ENCODE measurements at places on chromosomes 4 and X. TPM values are rescaled to one million over a fixed set of nuclear protein-coding genes. Genes with fewer than 3 reads are reported as not detected.
A peak's percentile ranks its signal among the peaks of the same experiment; 100 is the strongest.

The NXF3 gene
- 2.6 TPM for total RNA-seq

The FAM9C gene
- not detected for total RNA-seq

The DCAF12L1 gene
- total RNA-seq, result not detected

GRCh38 chrX:38220415-38221390, at the start of gene SRPX:
SRPX (minus strand) TSS chrX:38220871; CDS start chrX:38220792, 79 bp downstream.
- DNase-seq, result peak; percentile 75

GRCh38 chrX:146224442-146224841, 406.8 kb downstream of the SLITRK2 start:
- DNase-seq, result no peak

- DNase-seq, result no peak
These were observed 148.4 kb upstream of the SFRP2 start for GRCh38 chr4:153937289-153937688.

GRCh38 chr4:8573266-8573665, 6.9 kb upstream of the GPR78 start:
- DNase-seq, result no peak

- no peak for DNase-seq
These were observed 25.9 kb downstream of the SMIM31 start for GRCh38 chr4:164779811-164780216.

DNA sequence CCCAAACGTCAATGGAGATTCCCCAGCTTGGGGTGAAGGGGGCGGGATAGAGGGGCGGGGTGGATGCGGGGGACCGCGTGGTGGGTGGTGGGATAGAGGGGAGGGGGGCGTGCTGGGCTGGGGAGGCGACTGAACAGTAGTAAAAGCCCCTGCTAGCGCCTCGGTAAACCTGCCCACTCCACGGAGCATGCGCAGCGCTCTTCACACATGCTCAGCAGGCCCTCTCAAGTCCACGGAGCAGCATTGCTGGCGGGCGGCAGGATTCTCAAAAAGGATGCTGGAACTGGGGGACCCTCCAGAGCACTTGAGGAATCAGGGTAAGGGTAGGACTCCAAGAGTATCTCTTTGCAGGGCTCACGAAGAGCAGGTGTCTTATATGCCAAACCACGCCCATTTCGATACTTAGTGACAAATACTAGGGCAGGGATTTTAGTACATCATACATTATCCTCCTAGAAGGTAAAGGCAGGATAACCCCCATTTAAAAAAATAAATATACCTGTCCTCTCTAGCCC, 378 bp upstream of the RPS6KA6 start:
- no peak for DNase-seq

DNA sequence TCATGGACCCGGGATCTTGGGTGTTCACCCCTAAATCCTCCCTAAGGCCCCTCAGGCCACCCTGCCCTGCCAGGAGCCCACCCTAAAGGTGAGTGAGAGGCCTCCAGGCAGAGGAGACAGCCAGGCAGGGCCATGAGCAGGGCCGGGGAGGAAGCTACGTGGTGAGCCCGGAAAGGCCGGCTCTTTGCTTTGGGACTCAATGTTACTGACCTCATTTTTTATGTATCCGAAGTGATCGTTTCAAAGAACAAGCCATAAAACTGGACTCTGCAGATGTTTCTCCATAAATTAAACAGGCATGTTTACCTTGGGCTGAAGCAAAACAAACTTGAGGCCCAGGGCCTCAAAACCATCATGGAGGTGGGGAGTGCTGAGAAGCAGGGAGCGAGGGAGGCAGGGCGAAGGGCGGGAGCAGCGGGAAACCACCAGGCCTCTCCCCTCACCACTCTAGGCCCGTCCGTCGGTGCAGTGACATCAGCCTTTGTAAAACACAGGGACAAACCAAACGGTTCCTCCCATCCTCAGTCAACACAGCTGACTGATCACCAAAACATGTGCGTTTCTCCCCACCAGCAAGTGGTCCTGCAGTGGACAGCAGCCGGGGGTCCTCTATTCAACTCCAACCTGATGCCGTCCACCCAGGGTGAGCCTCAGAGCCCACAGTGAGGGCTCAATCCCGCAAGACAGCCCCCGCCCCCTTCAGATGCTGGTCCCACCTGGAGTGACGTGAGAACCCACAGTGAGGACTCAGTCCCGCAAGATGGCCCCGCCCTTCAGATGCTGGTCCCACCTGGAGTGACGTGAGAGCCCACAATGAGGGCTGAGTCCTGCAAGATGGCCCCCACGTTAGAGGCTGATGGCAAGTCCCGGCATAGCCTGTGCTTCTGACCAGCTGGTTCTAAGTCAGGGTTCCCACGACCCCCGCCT, 102.9 kb upstream of the LRPAP1 start:
- DNase-seq, result no peak

- no peak for DNase-seq
These were observed 54.3 kb downstream of the REPS2 start for GRCh38 chrX:17000751-17001150.

- DNase-seq, result no peak
These were observed 79.1 kb downstream of the MID1IP1 start for GRCh38 chrX:38880296-38880854.

DNA sequence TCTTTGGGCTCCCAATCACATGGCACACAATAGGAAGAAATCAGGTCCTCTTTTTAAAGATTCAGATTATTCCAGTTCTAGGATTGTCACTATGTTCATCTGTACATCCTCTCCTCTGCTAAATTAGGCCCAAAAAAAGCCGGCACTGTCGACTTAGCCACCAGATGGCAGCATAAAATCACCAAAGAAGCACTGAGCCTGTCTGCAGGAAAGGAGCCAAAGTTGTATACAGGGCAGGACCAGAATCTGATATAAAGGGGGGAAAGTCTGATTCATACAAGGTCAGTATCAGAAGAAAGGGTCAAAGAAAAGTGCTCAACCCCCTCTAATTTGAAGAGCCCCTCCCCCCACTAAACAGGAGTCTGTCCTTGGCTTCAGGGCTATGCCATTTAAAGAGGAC, 292.5 kb downstream of the CHIC1 start:
- peak; percentile 67 for DNase-seq

- no peak for DNase-seq
These were observed 2.4 kb downstream of the MOSPD2 start for GRCh38 chrX:14875624-14876023.

- no peak for DNase-seq
These were observed 142.0 kb upstream of the RBPJ start for GRCh38 chr4:26178854-26179253.

- DNase-seq, result no peak
These were observed 662 bp downstream of the APBB2 start for GRCh38 chr4:41213625-41214135.

GRCh38 chr4:17876943-17877342, 66.2 kb downstream of the NCAPG start:
- no peak for DNase-seq

- no peak for DNase-seq
These were observed 32.4 kb upstream of the ARX start for GRCh38 chrX:25048178-25048577.

GRCh38 chrX:40095583-40096394, 2.0 kb downstream of the BCOR start:
- DNase-seq, result no peak
